ENCODE measurements at places on chromosomes 7 and 10. TPM values are rescaled to one million over a fixed set of nuclear protein-coding genes. Genes with fewer than 3 reads are reported as not detected.

- no peak for DNase-seq
Observed at GRCh38 chr7:149191851-149192250, 3.5 kb upstream of the ZNF282 start.

Gene ING3
- total RNA-seq, result 20.8 TPM

Gene WNT8B
- not detected for total RNA-seq

DNA sequence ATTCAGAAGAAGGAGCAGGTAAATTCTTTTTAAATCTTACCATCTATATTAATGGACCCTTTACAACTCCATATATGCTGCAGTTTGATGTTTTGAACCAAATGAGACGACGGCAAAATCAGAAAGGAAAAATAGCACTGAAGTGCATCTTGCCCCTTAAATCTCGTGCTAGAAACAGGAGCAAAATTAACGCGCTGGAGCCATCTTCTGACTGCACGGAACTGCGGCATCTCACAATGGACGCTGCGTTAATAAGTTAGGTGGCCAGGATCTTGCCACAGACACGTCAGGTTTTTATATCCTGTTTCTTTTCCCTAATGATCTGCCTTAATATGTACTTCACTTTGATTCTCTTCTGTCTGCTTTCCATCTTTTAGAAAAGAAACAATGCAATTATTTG is 354.5 kb downstream of the TFEC start:
- DNase-seq, result peak; percentile 16

DNA sequence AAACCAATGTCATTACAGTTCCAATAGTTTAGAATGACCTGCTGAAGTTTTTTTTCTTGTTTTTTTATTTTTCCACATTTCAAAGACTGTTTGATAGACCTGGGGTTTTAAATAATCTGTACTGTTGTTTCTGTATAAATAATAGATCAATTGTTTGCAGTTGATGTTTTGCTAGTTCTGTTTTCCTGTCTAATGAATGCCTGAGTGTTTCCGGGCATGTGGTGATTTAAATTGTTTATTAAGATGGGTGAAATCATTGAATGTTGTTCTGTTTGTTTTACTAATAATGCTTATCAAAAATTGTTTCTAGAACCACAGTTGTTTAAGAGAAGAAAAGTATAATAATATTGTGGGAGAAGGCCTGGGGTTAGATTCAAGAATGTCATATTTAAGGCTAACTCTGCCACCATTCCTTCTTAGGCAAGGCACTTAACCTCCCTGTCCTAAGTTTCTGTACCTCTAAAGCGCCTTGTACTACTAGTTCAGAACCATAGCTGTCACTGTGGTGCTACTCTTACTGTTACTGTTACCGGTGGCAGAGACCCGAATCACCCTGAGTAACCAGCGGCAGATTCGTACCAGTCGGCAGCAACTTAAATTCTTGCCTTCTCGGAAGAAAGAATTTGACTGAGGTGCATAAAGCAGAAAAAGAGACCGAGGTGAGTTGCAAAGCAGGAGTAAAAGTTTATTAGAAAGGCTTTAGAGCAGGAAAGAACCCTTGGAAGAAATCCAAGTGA is 1014.1 kb downstream of the REEP3 start:
- DNase-seq, result no peak

DNA sequence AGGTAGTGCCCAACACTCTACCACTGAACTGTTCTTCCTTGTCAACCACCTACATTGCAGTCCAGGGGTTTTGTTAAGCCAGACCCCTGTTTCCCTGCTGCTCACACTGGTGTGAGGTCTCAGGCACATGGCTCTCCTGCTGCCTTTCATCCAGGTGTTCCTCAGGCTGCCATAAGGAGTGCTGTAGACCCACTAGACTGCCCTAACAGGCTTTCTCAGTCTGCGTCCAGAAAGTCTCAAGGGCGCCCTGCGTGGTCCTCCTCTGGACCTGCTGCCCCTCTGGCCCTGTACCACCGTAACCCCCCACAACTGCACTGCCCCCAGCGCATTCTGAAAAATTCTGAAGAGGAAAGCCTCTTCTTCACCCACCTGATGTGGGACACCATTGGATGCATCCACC is 225.7 kb upstream of the ANKRD30A start:
- no peak for DNase-seq

DNA sequence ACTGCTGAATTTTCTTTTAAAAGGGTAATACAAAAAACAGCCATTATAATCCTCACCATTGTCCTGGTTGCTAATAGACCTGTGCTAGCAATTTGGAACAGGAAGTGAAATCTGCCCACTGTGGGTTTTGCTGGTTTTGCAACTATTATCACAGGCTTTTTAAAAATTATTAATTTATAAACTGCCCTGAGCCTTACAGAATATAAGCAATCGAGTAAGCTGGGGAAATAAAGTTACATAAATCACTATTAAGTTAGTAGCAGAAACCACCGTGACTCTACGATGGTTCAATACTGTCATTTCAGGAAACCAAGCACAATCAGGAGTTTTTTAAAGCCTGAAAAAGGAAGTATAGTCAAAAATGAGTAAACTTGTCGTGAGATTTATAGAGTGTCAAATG is 62.3 kb downstream of the TMEM26 start:
- DNase-seq, result no peak

Gene LSM8
- total RNA-seq, result 28.2 TPM

DNA sequence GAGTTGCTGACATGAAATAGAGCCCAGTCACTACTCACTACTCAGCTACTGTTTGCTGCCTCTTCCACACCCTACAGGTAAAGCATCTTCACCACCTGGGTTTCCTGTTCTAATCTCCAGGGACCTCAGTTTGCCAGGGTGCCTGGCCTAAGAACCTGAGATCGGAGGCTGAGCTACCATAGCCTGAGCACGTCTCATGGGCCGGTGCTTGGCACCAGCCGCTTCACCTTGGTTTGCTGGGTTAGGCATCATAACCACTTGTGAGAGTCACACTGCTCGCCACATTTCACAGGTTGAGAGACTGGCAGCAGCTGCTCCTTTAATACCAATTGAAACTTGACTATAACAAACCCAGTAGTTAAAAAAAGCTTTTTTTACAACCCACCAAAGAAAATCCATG is 75.1 kb downstream of the EMX2 start:
- DNase-seq, result no peak

GRCh38 chr7:99825452-99825851 is 2.4 kb upstream of the CYP3A43 start:
- DNase-seq, result no peak

Measured in kidney (tissue), 22 donors.